ENCODE measurements at places on chromosomes 5 and 9.
A peak's percentile ranks its signal among the peaks of the same experiment; 100 is the strongest.

DNA sequence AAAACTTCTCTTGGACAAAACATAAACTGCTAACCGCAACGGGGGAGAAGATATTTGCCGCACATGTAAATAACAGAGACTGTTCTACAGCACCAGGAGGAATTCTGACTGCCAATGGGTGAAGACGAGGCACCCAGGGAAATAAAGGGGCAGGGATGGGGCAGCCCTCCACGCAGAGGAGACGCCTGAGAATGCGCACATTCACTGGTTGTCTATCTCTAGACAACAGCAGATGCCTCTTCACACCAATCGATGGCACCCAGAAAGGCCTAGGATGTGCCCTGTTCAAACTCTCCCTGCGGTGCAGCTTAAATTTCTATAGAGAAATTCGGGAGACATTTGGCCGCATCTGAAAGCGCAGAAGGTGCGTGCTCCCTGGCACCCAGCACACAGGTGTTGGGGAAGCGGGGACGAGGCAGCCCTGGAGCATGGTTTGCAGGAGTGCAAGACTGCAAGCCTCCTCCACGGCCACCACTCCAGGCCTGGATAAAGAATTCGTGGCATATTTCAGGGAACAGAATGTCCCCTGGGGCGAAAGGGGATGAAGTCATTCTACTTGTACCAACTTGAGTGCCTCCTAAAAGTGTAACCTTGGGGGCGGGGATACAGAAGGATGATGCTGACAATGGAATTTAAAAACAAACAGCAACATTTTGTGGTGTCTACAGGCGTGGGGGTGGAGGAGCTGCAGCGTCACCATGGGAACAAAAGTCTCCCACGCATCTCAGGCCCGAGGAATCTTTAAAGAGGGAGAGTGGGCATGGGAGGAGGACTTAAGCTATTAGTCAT lies 6.3 kb upstream of the IRX2 start:
- DNase-seq: no peak

DNA sequence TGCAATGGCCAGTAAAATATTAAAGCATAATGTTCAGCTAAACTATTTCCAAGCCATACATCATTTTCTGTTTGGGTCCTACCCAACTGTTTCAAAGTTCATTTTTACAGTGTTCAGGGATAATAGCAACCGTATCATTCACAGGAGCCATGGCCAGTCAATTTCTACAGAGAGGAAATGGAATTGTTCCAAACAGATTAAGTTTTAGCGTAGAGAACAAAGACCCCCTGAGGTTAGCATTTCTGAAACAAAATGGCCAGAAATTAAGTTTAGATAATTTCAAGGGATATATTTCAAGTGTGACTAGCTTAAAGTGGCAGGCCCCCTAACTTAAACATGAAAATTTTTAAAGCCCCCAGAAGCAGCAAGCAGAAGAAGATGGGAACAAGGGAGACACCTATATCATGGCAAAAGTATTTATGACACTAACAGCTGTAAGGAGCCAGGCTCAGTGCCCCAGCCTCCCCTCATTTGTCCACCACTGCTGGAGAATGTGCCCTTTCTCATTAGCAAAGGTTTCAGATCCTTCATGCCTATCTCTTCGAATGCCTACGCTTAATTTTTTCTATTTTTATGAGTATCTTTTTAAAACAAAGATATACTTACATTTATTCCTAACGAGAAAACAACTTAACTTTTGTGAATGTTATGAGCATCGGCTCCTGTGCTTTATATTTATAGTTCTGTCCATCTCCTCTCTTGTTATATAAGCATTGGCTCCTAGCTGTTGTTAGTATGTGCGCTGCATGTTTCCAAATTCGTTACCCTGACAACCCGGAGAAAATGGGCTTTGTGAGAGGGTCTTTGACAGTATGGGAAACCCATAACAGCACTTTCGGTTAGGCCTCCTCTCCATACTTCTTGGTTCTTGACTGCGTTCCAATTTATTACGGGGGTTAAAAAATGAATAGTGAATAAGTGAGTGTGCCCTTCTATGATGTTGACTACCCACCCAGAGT lies 116.3 kb downstream of the MED27 start:
- no peak for DNase-seq

- DNase-seq: no peak
These were observed 82.1 kb downstream of the DPYSL3 start for GRCh38 chr5:147427521-147428401.

GRCh38 chr5:98454904-98455303 lies 318.6 kb upstream of the RGMB start:
- DNase-seq: no peak

DNA sequence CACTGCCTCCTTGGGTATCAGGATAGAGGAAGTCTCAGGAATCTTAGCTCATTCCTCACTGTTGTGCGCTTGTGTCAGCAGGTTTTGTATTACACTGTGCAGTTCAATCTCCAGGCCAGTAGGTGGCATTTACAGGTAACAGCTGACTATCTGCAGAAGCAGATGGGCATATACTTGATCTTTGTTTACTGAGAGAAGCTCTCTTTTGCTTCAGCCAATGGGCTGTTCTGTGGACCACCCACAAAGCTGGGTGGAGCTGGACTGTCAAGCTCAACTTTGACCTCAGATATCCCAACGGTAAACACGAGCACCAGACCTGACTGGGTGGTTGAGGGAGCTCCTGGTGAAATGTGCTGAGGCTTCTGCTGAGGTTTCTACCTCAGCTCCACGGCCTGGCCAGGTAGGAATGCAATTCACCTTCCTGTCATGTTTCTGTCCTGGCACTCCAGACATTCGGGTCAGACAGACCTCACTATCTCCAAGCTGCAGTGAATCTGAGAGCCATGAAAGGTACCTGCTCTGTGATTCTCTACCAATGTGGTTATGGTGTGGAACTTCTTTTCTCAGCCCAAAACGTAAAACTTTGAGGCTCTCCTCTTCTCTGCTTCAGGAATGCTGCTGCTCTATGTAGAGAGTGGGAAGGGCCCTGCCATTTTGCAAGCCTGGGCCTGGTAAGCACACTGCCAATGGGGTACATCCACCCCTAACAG lies 167.9 kb upstream of the ACTBL2 start:
- DNase-seq: peak; percentile 8
